Urothelium cell line (cell line): ENCODE measurements at places on chromosomes 12 and 14.

DNA sequence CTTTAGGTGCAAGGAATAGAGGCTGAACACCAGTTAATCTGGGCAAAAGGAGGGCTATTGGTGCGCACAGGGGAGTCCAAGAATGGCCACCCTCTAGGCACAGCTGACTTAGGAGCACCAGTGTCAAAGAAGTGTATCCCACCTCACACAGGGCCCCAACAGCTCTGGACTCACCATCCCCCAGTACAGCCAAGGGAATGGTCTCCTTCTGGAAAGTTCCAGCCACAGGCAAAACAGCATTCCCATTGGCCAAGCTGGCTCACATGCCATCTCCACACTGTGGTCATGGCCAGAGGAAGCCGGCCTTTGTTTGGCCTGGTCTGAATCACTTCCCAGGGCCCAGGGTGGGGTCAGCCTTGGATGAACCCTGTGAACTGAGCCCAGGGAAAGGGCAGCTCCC lies 120.1 kb downstream of the DICER1 start:
- no peak for DNase-seq

GRCh38 chr12:25553098-25553497 lies at the start of gene LMNTD1:
Gene LMNTD1, minus strand, starts transcription at chr12:25553283. Its CDS starts 324 bp downstream, at chr12:25552959.
- no peak for DNase-seq

- DNase-seq, result no peak
Measured at GRCh38 chr12:110574044-110574443, 9.1 kb downstream of the PPTC7 start.

DNA sequence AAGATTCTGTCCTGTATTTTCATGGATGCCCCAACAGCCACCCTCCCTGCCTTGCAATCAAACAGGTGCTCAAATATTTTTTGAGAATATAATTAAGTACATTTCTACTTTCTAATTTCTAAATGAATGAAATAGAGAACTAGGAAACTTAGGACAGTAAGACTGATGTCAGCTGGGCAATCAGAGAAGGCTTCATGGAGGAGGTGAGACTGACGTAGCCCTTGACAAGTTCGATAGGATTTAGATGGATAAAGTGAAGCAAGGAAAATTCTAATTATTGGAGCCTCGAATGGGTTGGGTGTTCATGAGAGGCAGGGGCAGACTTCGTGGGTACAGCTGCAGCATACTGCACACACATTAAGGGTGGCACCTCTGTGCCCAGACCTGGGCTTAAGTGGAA lies 36.0 kb downstream of the NINJ2 start:
- DNase-seq, result no peak

DNA sequence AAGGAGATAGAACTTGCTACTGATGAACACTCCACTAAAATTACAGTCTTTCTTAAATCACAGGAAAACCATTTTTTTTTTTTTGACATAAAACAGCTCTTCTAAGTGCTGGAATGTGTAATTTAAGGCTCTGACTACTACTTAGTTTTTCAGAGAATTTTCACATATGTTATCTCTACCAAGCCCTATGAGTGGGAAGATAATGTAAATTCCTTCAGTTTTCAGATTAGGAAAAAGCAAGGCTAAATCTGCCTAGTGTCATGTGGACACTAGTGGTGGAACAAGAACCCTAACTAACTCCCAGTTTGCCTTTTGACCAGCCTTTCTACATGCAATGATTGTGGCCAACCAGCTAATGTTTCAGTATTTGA lies 37.3 kb upstream of the CSRP2 start:
- no peak for DNase-seq

DNA sequence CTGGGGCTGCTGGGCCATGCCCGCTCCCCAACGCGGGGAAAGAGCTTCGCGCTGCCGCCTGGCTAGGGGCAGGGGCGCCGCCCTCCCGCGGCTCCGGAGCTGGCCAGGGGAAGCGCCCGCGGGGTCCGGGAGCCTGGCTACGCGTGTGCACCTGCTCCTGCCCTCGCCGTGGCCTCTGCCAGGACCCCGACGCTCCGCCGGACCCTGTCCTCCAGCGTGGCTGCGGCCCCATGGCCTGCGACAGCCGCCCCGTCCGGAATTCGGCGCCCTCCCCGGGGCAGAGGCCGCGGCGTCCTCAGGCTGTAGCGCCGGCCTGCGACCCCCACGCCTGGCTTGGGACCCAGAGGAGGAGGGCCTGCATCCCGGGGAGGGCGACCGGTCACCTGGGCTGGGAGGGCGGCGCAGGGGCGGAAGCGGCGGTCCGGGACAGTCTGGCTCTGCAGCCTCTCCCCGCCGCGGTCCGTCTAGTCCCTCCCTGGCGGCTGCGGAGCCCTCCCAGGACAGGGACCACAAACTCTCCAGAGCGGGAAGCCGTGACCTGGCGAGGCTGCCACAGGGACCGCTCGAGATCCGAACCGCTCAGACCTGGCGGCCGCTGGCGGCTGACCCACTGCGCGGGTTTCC lies 85.6 kb downstream of the ALG10 start:
- no peak for DNase-seq
